ENCODE measurements at places on chromosomes 7 and 10. TPM values are rescaled to one million over a fixed set of nuclear protein-coding genes. Genes with fewer than 3 reads are reported as not detected.

GRCh38 chr10:27620430-27621397, 116.6 kb downstream of the RAB18 start:
- H3K4me3 ChIP-seq, result no peak overlapping the region
- H3K36me3 ChIP-seq, result no peaks in the 10 kb centered on the region
- peak; percentile 20 for DNase-seq

The NACAD gene
- 6.5 TPM for total RNA-seq

The PRSS1 gene
- 4.6 TPM for total RNA-seq

GRCh38 chr7:4763091-4763793, 12.2 kb upstream of the AP5Z1 start:
- DNase-seq, result no peak
- no peaks in the 10 kb centered on the region for H3K27me3 ChIP-seq
- no peak overlapping the region for H3K27ac ChIP-seq

DNA sequence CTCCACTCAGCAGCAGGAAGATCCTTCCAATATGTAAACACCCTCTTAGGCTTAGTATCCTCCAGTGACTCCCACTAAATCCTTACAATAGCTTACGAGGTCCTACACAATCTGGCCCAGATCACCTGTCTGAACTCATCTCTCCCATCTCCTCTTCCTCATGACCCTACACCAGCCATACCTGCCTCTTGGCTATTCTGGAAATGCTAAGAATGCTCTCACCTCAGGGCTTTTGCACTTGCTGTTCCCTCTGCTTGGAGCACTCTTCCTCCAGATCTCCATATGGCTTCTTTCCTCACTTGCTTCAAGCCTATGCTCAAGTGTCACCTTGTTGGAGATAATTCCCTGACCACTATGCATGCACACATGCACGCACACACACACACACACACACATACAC, 50.8 kb upstream of the FRMD4A start:
- H3K27ac ChIP-seq, result no peak overlapping the region
- no peaks in the 10 kb centered on the region for H3K4me1 ChIP-seq
- H3K4me3 ChIP-seq, result no peak overlapping the region
- H3K27me3 ChIP-seq, result no peaks in the 10 kb centered on the region
- H3K36me3 ChIP-seq, result no peaks in the 10 kb centered on the region
- DNase-seq, result no peak

- H3K27ac ChIP-seq, result no peak overlapping the region
- H3K4me1 ChIP-seq, result no peaks in the 10 kb centered on the region
- no peaks in the 10 kb centered on the region for H3K36me3 ChIP-seq
These were observed 211.9 kb downstream of the GALNT17 start for GRCh38 chr7:71343892-71344291.

DNA sequence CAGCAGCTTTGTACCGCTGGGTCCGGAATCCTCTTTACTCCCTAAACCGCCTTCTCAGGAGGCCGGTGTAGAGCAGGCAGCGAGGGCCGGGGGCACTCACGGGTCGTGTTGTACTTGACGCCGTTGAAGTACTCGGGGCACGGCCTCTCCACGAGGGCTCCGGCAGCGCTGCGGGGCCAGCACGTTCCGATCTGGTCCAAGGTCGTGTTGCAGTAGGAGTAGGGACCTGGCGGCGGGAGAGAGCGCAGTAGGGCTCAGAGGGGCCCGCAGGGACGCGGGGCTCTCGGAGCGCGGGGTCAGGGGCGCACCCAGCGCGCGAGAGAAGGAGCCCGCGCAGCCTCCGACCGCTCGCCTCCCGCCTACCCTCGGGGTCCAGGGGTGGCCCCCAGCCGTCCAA, 443 bp downstream of the CRHR2 start:
- no peak for DNase-seq
- H3K4me3 ChIP-seq, result peak overlapping the region; percentile 47
- H3K36me3 ChIP-seq, result no peaks in the 10 kb centered on the region
- H3K4me1 ChIP-seq, result peaks cover 17% of the 10 kb centered on the region
- no peak overlapping the region for H3K27ac ChIP-seq

GRCh38 chr7:74006451-74007241, 21.3 kb upstream of the ELN start:
- no peaks in the 10 kb centered on the region for H3K36me3 ChIP-seq
- no peak overlapping the region for H3K4me3 ChIP-seq
- no peak overlapping the region for H3K27ac ChIP-seq

- no peaks in the 10 kb centered on the region for H3K36me3 ChIP-seq
- no peak for DNase-seq
- H3K4me3 ChIP-seq, result no peak overlapping the region
- H3K27me3 ChIP-seq, result no peaks in the 10 kb centered on the region
- no peaks in the 10 kb centered on the region for H3K4me1 ChIP-seq
These were observed 274.7 kb upstream of the FZD8 start for GRCh38 chr10:35916791-35917190.

- no peaks in the 10 kb centered on the region for H3K4me1 ChIP-seq
- no peak overlapping the region for H3K27ac ChIP-seq
- no peak for DNase-seq
- H3K4me3 ChIP-seq, result no peak overlapping the region
- H3K36me3 ChIP-seq, result no peaks in the 10 kb centered on the region
These were observed 222.8 kb downstream of the RAB11FIP2 start for GRCh38 chr10:117823980-117824379.

GRCh38 chr10:129168660-129169059, 298.4 kb upstream of the MGMT start:
- no peaks in the 10 kb centered on the region for H3K36me3 ChIP-seq
- no peak for DNase-seq
- H3K4me3 ChIP-seq, result no peak overlapping the region
- no peaks in the 10 kb centered on the region for H3K27me3 ChIP-seq
- H3K4me1 ChIP-seq, result no peaks in the 10 kb centered on the region

The CFAP69 gene
- 51.1 TPM for total RNA-seq

GRCh38 chr10:48193556-48193955, 80.9 kb downstream of the FRMPD2 start:
- no peaks in the 10 kb centered on the region for H3K36me3 ChIP-seq
- H3K27me3 ChIP-seq, result no peaks in the 10 kb centered on the region
- DNase-seq, result no peak
- no peak overlapping the region for H3K27ac ChIP-seq
- no peak overlapping the region for H3K4me3 ChIP-seq
